ENCODE measurements at places on chromosomes 6 and 20. TPM values are rescaled to one million over a fixed set of nuclear protein-coding genes. Genes with fewer than 3 reads are reported as not detected.

The DNAH8 gene
- total RNA-seq = not detected

The F13A1 gene
- total RNA-seq = 140 TPM

DNA sequence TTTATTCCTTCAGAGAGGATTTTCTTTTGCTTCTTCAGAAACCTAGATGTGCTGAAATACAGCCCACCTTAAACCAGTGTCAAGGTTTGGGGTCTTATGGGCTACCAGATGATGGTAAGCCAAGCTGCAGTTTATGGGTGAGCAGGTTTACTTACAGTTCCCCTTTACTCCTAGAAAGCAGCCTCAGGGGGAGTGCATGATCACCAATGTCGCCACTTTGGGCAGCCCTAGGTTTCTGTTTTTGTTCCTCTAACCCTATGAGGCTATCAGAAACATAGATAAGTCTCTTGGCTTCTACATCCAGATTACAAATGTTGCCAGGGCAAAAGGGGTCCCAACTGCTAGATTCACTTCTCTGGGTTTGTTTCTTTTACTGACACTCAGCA lies 67.2 kb downstream of the TRIM27 start:
- DNase-seq = no peak

- DNase-seq = no peak
Observed at GRCh38 chr6:158050955-158051354, 69.3 kb downstream of the SYNJ2 start.

DNA sequence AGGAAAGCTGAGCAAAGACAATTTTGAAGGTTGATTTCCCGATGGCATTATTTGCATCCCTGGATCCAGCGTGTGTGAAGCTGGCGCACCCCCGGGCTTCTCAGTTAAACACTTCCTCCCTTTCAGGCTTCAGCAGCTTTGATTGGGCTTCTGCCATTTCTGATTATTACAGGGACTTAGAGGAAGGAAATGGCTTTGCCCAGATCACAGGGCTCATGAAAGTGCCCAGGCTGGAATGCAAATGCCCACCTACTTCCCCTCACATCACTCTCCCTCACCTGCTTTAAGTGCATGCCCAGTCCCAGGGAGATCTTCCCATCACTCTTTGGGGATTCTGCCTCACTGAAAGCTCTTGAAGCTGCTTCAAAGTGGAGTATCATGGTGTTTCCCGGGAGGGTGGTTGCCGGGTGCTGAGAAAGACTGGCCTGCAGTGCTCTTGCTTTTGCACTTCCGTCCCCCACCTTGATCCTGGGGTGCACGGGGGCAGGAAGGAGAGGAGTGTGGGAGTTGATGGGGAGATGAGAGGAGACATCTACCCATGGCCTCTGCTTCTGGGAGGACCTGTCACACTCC lies 28.3 kb downstream of the PHACTR3 start:
- no peak for DNase-seq

DNA sequence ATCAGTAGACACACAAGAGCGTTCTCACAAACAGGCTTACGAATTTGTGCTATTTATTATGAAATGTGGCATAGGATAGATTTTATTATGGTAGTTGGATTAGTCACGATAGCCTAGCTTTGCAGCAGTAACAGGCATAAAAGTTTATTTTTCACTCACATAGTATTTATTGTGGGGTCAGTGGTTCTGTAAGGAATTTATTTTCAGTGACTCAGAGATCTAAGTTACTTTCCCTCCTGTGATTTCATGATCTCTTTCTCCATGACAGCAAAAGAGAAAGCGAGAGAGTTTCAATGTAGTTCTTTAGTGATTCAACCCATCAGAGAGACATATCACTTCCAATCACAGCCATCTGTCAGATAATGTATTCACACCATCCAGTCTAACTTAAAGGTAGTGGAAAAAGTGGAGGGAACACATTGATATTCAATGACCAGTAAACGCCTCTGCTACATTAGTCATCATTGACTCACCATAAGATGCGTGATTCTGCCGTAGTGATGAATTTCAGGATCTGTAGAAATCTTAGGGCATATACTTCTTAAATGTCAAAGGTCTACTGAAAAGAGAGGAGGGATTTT lies 605.5 kb downstream of the HDGFL1 start:
- DNase-seq = no peak

DNA sequence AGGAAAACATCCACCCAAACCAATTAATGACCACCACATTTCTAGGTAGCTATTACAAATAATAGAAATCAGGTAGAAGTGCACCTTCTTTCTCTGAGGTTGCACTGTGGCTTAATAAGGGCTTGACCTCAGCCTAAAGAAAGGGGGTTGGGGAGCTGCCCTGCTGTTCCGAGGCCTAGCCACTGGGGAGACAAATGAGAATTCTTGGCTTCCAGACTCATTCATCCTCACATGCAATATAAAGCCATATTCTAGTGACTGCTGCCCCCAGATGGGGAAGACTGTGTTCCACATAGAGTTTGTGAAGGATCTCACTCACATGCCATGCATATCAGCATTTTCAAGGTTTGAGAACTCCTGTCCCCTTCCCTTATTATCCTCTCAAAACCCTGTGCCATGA lies 22.9 kb downstream of the SAYSD1 start:
- no peak for DNase-seq

The PTPN1 gene
- total RNA-seq = 28.8 TPM

DNA sequence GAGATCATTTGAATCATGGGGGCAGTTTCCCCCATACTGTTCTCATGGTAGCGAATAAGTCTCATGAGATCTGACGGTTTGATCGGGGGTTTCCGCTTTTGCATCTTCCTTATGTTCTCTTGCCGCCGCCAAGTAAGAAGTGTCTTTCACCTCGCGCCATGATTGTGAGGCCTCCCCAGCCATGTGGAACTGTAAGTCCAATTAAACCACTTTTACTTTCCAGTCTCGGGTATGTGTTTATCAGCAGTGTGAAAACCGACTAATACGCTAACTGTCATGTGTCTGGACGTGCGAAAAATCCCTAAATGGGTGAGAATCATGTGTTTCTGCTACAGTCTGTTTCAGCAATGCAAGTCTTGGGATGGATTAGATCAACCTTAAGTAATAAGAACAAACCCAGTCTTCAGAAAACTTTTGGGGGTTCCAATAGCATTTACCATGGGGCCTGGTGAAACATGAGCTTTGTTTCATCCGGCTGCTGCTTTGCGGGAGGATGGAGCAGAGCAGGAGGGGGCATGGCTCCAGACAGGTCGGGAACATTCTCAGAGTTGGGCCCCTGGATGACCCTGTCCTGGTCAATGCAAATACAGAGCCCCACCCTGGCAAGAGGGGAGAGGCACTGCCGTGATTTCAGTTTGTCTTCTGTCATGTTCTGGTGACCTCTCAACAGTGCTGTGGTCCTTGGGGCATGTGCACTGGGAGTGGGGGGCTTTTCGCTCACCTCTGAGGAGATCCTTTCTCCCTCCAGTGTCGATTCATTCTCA lies 41.5 kb downstream of the CTCFL start:
- no peak for DNase-seq

DNA sequence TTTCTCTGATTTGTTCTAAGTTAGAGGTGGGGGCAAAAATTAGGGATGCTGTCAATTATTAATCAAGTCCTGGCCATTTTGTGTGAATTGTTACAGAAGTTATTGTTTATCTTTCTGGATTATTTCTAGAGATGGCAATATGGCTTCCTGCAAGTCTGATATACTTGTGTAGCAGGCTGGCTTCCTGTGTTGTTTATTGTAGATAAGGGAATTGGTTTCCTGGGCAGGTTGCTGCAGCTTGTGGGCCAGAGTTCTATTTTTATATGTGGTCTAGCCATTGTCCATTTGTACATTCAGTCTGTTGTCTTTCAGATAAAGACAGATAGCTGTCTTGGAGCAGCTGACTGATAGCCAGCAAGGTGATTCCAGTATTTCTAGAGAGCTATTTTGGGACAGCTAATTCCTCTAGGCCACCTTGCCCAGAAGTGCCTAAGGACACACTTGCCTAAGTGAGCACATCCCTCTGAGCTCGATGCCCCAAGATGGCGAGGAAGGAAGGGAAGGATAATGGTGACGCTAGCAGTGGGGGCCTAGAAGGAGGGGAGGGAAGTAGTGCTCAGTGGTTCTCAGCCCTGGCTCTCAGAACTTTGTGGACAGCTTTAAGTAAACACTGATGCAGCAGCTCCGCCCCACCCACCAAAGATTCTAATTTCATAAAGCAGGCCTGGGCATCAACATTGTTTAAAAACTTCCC lies 25.5 kb downstream of the DDO start:
- DNase-seq = no peak

The ADGRB3 gene
- total RNA-seq = 1.5 TPM

DNA sequence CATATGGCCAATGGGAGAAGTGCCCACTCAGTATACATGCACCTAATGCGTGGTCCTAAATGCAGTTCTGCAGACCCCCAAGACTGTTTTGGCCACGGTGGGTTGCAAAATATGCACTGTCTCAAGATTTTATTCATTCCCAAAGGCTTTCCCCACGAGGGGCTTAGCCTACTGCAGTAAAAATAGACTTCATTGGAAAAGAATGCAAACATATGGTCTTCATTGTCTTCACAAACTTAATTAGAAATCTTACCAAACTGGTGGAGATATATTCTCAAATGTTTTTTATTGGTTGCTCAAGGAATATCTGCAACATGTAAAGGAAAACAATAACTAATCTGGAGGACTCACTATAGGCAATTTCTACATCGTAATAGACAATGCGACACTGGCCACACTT lies 31.6 kb upstream of the PRL start:
- no peak for DNase-seq

DNA sequence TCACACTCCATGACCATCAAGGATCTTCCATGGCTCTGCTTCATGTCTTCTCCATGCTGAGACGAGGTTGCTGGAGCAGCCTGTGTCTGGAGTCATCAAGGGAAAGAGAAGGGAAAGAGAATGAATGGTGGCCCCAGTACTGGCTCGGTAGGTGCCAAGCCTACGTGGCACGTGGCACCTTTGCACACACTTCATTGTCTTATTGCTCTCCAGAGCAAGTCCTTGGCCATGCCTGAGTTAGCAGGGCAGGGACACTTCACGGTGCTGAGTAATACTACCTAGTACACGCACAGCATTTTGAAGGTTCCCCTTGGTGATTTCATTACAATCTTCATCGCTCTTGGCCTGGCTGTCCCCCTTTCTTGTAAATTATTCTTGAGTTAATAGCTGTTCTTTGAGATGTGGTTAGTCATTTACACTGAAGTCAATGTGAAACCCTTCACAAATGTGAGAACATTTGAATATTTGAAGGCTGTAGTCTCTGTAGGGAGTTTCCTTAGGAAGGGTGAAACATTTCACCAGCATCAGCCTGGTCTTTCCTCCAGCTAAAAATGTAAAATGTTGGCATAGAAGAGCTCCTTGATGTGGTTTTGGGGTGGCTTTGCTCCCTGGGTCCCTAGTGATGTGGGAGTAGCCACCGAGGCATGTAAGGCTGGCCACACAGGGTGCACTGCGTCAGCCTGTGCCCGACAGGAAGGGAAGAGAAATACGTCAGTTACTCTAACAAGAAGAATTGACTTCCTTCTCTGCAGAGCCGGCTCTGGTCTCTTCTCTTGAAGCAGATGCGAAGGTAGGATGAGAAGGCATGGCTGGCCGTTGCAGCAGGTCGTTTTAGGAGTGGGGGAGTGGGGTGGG lies at the start of gene SYTL3:
TSS of gene SYTL3 (plus strand) at position 766 of the 855 bp plus-strand sequence. CDS start 13,215 bp downstream, outside the sequence.
- DNase-seq = no peak

DNA sequence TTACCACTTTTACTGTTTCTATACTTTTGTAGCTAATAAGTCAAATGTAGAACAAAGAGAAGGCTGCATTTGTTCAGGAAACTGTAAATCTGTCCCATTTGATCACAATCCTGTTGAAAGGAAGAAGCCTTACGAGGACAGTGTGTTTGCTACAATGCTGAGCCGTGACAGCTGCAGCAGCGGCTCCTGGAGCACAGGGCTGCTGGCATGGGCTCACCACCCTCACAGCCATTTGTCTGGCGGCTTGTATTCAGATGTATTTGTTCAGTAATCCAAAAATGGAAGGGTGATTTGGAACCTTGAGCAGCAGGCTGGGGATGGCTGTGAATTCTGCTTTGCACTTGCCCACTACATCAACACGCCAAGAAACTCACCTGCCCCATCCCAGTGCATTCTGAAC lies 5.7 kb downstream of the TUBB2A start:
- DNase-seq = no peak

The POM121L2 gene
- not detected for total RNA-seq

The TENT5A gene
- 38.2 TPM for total RNA-seq

- DNase-seq = no peak
Observed at GRCh38 chr6:8494730-8495129, 59.4 kb upstream of the SLC35B3 start.

DNA sequence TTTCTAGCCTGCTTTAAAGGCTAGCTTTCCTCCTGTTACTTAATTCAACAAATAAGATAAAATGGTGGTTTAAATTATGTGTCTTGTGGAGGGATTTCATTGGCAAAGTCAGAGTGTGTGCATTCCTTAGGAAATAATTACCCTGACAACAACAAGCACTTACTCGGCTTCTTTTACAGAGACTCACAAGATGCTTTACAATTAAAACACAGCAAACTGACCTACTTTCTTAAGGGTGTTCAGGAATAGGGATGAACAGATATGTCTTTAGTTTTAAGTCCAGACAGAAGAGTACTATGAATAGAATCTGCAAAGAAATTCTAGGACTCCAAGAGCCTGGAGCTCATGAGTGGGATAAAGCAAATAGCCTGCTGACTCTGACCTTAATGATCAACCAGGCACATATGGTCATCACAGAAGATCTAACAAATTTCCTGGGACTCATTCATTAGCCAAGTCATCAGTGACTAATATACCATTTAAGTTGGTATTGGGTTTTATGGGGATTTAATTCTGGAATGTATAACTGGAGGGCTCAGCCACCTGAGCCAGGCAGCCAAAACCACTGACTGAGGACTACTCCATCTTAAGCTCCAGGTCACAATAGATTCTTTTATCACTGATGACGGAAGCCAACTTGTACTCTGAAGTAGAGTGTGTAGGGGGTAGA lies 161.8 kb upstream of the RIMS1 start:
- DNase-seq = no peak

The SLC32A1 gene
- total RNA-seq = not detected

DNA sequence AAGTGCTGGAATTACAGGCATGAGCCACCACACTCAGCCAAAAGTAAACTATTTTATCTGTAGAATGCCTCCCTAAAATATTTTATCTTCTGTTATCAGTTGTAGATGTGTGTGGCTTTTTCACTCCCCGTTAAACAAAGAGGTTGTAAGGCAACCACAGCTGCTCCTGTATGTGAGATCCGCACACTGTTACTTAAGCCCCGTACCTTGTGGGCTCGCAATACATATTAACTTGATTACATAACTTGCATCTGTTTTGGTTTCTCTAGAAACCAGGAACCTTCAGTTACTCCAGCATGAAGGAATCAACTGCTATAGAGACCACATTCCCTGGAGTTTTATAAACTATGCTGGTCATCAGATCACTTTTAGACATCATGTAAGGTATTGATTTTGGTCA lies 420.1 kb upstream of the SLC35B3 start:
- no peak for DNase-seq

The VIP gene
- total RNA-seq = 0.91 TPM

The SEMG1 gene
- total RNA-seq = not detected

DNA sequence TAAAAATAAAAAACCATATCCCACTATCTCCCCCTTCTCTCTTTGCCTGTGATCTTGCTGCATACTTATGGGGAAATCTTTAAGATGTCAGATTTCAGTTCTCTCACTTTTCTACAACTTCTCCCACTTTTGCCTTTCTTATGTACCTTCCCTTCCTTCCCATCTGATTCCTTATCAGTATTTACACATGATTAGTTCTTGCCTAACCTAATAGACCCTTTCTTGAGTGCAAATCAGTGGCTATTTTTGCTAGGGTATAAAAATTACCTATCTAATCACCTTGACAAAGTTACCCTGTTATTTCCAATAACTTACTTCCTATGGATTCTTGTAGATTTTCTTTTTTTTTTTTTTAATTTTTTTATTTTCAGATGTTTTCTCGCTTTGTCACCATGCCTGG lies 75.7 kb downstream of the PTPRA start:
- DNase-seq = no peak
